ENCODE measurements at places on chromosomes 6 and 20.

DNA sequence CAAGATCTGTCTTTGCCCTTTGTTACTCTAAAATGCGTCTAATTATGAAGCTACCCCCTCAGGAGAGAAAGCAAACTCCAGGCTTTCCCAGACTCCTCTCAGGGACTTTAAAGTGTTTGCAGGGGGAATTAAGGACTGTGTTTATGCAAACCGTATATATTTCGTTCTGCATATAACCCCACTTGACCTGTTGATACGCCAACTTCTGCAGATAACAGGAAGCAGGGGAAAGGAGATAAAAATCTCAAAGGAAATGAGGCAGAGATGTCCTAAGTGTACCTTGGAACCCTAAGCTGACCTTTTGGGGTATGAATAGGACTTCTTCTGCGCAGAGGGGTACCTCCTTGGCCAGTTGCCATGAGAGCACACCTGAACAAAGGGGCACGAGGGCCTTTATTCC, 8.1 kb downstream of the SYCP2L start:
- DNase-seq: no peak

DNA sequence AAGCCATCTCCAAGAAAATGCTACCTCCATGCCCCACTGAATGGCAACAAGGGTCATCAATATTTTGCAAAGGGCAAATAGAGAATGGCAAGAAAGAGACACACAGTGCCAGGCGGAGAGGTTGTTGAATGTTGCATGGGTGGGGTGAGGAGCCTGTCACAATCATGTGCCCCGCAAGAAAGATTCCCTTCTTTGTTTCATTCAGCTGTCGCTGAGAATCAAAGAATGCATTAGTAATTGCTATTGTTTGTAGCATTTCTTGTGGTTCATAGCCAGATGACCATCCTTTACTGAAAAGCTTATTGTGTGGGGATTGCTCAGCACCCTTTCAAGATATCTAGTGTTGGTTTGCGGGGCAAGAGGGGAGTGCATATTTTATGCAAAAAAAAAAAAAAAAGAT, 166.5 kb upstream of the QKI start:
- no peak for DNase-seq

DNA sequence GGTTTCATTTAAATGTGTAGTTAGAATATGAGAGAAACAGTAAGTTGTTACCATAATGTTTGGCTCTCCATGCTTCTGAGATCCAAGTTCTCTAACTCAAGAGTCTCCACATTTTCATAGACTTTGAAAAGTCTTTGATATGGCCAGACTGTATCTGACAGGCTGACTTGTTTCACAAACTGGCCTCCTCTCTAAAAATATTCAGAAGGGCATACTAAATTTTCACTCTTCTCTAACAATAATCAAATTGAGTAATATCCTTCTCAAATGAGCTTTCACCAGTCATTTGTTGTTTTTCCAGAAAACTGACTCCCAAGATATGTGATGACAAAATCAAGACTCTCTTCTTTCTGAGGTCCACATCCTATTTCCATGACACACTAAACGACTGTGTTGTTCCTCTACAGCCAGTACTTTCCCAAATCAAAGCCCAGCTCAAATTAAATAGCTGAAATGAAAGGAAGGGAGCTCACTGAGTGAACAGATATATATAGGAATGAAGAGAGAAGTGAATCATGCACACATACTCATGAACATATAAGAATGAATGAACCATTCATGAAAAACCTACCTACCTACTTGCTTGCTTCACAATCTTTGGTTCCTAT, 15.1 kb downstream of the HIVEP2 start:
- DNase-seq: no peak

DNA sequence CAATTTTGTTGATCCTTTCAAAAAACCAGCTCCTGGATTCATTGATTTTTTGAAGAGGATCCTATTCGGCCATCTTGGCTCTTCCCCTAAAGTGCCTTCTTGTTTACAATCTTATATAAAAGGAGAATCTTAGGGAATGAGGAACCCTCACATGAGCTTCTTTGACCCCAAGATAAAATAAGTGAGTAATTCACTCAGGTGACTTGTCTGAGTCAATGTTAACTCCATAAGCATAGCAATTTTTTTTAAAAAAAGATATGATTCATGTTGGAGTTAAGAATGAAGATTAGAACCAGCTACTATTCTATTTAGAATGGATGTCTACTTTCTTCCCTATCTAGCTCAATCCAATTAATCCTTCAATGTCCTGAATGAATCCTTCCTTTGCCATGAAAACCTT, 21.0 kb downstream of the WASF1 start:
- DNase-seq: no peak

- DNase-seq: no peak
These were observed 20.2 kb downstream of the SENP6 start for GRCh38 chr6:75621846-75622245.

GRCh38 chr6:80639181-80639629, 532.7 kb downstream of the BCKDHB start:
- DNase-seq: no peak

DNA sequence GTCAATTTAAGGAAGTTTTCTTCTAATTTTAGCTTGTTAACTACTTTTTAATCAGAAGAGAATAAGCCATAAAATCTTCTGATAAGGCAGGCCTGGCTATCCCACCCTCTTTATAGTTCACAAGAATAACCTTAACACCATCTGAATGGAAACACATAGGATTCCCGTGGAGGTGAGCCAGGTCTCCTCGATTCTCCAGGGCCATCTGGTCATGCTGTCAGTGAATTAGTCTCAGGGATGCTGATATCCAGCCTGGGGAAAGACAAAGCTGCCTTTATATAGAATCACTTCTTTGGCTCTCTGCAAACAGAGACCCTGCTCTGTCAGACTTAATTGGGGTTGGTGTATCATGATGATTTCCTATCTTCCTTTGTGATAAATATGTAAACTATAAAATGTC, 30.1 kb upstream of the TAGAP start:
- DNase-seq: no peak

GRCh38 chr6:3260772-3261517, 2.2 kb downstream of the PSMG4 start:
- no peak for DNase-seq

DNA sequence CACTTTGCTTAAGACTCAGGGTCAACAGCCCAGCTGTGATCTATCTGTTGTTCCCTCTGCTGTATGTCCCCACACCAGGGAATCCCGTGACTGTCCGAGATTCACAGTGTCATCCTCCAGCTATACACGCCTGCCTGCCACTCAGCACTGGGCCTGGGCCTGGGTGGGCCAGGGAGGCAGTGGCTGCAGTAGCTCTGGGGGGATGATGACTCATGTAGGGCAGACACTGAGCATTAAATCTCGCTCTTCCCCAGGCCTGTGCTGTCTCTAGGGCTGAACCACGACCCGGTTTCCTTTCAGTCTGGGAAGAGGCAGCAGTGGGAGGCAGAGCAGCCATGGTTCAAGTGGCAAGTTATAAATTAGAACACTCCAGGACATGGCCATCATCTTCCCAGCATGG, 173.9 kb downstream of the LRFN2 start:
- no peak for DNase-seq

- no peak for DNase-seq
These were observed 327.3 kb upstream of the NOX3 start for GRCh38 chr6:155782739-155783459.

DNA sequence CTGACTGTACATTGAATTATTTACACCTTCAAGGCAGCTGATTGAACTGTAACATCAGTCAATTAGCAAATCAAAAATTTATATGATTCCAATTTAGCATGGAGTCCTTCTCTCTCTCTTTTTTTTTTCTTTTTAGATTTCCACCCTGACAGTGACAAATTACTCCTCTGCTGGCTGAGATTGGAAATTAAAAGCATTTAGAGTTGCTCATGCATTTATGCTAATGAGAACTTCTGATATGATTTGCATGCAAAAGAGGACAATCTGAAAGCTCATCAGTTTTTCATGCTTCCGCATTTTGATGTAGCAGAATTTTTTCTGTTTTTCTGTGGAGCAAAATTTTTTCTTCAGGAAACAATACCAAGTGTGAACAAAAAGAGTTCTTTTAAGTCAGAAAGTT, 130.5 kb upstream of the NOX3 start:
- DNase-seq: no peak

- DNase-seq: no peak
These were observed 260.2 kb downstream of the BCKDHB start for GRCh38 chr6:80366714-80367113.

DNA sequence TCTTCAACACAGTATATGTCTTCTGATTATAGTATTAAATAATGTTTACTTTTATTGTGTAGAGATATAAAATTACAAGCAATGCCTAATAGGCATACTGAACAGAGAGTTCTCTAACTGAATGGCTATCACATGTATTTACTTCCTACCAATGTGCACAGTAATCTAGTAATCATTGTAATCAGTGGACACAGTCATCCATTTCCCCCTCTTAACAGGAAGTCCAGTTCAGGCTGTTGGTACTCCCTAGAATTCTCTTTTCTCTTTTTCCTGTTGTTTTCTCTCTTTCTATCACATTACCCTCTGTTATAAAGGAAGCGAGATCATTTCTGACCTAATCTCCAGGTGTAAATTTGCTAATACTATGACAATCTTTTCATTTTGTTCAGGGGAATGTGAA, 172.5 kb downstream of the HTR1B start:
- no peak for DNase-seq

- no peak for DNase-seq
These were observed 46.2 kb downstream of the THBS2 start for GRCh38 chr6:169207482-169207881.

DNA sequence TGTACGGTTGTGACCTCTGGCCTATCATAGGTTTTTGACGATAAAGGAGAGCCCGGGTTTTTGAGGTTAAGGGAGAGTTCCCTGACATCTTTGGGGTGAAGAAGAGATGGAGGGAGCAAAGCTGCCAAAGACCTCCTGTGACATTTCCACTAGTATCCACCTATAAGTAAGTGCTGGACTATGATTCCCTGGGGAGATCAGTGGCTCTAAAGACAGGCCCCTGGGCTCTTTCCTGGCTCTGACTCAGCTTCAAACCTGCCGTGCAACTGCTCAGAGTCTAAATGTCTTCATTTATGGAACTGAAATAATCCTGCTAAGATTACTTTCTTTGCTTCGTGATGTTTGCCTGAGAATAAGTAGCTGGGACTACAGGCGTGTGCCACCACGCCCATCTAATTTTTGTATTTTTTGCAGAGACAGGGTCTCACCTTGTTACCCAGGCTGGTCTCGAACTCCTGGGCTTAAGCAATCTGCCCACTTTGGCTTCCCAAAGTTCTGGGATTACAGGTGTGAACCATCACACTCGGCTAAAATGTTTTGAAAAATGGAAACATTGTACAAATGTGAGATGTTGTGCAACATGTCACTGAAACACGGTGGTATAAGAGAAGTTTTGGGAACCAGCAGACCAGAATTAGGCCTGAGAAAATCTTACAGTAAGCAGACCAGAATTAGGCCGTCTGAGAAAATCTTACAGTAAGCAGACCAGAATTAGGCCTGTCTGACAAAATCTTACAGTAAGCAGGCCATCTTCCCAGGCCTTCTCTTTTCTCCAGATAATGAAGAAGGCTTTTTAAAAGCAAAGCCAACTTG, 1.1 kb upstream of the PAQR8 start:
- no peak for DNase-seq

DNA sequence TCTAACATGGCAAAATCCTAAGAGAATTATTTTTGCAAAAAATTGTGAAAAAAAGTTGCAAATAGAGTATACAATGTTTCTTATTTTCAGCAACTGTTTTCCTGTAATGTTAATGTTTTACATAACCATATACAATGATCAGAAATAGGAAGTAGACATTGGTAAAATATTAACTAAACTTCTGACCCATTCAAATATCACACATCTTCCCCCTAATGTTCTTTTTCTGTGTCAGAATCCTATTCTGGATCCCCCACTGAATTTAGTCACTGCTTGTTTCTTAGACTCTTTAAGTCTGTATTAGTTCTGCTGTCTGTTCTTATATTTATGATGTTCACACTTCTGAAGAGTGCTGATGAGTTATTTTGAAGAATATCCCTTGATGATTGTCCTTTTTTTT, 62.0 kb downstream of the HFE start:
- DNase-seq: no peak

DNA sequence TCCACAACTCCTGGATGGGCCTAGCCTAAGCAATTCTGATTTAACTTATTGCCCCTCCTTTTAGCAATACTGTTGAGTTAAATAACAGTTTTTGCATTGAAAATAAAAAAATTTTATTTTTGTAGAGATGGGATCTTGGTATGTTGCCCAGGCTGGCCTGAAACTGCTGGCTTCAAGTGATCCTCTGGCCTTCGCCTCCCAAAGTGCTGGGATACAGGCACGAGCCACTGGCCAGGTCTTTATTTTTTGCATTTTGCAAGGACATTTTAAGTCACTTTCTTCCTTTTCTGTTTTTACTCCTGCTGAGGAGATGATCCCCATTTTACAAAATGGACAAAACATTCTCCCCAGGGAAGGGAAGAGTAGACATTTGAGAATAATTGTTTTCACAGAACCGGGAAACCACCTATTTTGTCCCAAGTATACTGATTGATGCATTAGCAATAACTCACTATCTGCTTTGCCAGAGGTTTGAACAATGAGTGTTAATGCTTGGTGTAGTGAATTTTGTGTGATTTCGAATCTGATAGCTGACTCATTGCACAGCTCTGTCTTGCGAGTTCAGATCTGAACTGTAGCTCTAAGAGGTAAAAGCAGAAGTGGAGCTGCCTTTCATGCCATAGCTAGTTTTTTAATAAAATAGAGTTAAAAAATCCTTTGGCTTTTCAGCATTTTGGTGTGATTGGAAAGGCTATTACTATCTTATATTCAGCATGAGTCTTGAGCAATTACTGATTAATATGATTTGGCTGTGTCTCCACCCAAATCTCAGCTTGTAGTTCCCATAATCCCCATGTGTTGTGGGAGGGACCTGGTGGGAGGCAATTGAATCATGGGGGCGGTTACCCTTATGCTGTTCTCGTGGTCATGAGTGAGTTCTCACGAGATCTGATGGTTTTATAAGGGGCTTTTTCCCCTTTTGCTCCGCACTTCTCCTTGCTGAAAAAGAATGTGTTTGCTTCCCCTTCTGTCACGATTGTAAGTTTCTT, 20.9 kb downstream of the IGF2R start:
- no peak for DNase-seq

- no peak for DNase-seq
These were observed 58.8 kb upstream of the MPC1 start for GRCh38 chr6:166441325-166442078.

- DNase-seq: no peak
These were observed 144.7 kb downstream of the TASP1 start for GRCh38 chr20:13494019-13494418.

DNA sequence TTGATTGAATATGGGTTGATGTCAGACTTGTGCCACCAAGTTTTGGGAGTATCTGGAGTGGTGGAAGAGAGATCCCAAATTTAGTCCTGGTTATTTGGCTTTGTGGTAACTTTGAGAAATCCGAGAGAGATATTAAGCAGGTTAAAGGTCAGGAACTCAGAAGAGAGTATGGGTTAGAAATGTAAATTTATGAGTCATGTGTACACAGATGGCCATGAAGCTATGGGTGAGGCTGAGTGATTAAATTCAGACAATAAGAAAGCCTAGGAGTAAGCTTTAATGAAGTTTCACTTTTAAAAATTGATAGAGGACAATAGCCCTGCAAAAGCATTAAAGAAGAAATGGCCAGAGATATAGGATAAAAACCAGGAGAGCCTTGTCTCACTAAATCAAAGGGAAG, 14.3 kb downstream of the RIMS1 start:
- DNase-seq: no peak

- no peak for DNase-seq
These were observed 206.8 kb downstream of the SIM1 start for GRCh38 chr6:100257793-100258395.
